ENCODE measurements at places on chromosomes 6 and 20.

DNA sequence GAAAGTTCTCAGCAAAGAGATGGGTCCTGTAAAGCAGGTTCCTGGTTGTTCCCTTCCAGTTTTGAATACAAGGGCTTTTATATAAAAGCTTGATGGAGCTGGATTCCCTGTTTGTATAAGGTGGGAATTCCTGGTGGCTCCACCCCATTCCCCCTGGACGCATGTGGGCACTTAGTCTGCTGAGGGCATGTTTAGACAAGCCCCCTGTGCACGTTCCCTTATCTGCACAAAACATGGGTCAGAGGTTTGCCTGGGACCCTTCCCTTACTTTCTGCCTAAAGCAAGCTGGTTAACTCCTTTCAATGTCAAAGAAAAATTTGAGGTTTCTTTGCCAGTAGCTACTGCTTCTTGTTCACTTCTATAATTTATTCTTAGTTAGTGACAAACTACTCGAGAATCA lies 181.1 kb downstream of the BCKDHB start:
- DNase-seq = no peak

GRCh38 chr20:19605786-19606485 lies 152.1 kb upstream of the RIN2 start:
- no peak for DNase-seq

DNA sequence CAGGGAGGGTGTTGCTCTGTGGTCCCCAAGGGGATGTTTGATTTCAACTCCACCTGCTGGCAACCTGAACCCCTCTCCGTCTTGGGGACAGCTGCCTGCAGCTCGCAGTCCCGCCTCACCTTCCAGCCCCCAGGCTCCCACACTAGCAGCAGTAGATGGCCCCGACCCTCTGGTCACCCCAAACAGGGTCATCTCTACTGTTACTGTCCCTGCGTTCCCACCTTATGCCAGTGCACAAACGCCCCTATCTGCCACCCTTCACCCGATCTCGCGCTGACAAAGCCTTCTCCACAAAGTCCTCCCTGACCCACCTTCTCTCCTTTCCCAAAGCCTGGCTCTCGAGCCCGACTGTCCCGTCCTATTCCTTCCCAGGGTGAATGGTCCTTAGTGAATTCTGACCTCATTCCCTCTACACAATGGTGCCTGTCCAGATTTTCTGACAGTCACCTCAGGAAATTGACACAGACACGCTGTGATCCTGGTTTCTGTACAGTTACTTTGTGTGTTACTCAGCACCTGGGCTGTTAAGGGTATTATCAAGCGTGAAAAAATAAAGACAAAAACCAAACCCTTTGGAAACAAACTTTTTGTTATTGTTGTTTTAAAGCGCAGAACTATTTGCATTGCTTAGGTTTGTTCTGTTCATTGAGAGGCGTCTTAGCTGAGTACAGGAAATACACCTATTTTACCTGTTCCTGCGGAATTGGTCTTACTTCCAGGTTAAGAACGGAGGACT lies 728 bp downstream of the FUT9 start:
- DNase-seq = no peak

GRCh38 chr20:11492386-11492785 lies 425.3 kb upstream of the BTBD3 start:
- no peak for DNase-seq

DNA sequence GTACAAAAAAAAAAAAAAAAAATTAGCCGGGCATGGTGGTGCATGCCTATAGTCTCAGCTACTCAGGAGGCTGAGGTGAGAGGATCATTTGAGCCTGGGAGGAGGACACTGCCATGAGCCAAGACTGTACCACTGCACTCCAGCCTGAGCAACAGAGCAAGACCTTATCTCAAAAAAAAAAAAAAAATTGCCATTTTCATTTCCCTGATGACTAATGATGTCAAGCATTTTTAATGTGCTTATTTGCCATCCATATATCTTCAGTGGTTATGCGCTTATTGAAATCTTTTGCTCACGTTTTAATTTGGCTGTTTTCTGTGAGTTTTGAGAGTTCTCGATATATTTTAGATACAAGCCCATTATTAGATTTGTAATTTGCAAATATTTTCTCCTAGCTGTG lies 46.7 kb downstream of the PFDN4 start:
- no peak for DNase-seq

GRCh38 chr6:89688328-89688727 lies 49.8 kb upstream of the LYRM2 start:
- no peak for DNase-seq

DNA sequence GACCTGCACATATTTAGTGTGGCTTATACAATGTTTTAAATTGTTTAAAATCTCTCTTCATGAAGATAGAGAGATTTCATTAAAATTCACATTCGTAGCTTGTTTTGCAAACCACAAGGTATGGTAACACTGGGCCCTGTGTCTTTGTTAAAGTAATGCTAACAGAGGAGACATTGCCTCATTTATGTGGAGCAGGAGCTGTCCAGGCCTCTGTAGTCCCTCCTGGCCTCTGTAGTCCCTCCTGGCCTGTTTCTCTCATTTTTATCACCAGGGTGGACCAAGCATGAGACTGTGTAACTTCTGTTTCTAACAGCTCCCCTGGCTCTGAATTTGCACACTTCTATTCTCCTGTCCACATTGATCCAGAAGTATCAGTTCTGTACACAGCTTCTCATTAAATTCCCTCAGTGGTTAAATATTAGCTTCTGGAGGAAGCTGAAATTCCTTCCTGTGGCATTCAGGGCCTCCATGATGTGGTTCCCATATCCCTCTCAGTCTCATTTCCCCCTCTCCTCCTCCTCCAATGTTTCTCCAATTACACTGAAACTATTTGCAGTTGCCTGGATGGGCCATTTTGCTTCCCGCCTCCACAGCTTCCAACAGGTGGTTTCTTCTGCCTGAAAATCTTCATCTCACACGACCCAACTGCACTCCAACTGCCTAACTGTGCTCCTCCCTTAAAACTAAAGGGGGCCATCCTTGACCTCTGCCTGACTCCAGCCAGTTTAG lies 340.4 kb downstream of the SYNE1 start:
- no peak for DNase-seq

DNA sequence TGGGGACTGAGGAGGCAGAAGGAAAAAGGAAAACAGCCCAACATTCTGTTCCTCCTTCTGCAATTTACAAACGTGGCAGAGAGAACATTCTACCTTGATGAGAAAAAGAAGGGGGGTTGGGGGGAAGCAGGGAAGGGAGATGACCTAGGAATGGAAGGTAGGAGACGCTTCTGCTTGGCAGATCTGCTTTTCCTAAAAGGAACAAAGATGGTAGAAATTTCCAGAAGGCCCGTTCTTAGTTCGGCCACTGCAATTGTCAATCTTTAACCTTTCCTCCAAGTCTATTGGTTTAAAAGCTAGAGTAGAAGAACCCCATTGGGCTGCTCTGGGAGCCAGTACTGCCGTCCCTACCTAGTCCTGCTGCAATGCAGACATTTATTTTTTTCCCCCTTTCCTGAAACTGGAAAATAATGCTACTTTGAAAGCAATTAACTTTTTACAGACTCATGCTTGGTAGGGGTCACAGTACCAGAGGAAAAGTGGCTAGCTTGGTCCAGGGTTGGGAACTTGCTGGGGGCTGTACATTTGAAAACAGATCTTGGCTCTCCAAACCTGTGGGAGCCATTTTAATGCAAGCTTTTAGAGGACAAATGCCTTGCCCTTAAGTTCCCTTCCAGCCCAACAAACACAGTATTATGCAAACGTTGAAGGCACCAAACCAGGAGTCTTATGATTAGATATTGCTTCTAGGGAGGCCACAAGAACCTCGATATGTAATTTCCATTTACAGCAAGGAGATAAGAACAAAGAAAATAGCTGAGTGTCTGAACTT lies 2.6 kb downstream of the ZMYND8 start:
- no peak for DNase-seq

DNA sequence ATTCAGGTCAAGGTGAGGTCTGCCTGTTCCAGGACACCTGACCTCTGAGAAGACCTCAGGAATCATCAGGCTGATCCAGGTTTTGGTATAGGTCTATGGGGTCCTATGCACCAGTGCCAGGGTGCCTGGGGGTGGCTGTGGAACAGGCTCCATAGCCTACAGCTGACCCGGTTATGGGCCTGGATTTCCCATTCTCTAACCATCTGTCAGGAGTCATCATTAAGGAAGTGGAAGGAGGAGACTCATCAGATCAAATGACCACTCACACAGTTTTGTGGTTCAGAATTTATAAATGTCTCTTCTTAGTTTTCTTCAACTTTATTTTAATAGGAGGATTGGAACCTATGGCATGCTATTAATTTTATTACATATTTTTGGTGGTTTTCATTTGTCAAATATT lies 14.8 kb downstream of the PLA2G7 start:
- DNase-seq = no peak

DNA sequence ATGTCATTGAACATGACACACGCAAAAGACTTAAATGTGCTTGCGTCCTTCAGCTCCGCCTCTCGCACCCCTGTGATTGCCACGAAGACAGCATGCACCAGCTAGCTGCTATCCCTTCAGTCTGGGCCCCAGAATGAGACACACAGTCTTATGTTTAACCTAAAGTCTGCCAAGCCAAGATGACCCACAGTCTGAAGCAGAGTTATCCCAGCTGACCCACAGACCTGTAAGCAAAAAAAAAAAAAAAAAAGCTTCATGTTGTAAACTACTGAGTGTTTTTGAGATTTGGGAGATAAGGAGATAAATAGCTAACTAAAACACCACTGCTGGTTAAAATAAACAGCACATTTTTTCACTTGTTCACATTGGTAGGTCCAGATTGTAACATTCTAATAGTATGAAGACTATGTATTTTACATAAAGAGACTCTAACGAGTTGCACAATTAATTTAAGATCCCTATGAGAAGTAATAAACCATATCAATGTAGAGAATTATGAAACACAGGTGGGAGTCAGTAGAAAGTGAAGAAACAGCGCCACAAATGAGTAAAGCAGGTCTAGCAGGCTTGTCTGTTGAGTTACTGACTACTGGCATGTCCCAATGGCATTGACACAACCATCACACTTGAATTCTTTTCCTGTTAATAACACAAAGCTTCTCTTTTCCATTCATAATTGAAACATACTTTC lies 47.4 kb upstream of the CCDC28A start:
- no peak for DNase-seq

GRCh38 chr6:37041521-37041920 lies 36.1 kb downstream of the FGD2 start:
- DNase-seq = no peak

DNA sequence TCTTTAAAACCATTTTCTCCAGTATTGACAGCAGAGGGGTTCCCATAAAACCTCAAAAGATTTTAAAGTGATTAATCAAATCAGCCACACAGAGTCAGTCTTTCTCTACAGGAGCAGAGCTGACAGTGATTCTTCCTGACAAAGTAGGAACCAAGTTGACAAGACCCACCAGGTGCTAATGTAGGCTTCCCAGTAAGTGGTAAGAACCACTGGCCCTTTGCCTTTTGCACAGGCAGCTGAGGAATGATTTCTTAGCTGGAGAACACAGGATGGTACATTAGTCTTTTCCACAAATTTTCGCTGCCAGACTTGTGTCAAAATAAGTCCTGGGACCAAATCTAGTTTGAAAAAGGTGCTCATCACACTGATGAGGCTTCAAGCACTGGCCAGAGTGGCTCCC lies 95.8 kb downstream of the ARMC2 start:
- DNase-seq = no peak

DNA sequence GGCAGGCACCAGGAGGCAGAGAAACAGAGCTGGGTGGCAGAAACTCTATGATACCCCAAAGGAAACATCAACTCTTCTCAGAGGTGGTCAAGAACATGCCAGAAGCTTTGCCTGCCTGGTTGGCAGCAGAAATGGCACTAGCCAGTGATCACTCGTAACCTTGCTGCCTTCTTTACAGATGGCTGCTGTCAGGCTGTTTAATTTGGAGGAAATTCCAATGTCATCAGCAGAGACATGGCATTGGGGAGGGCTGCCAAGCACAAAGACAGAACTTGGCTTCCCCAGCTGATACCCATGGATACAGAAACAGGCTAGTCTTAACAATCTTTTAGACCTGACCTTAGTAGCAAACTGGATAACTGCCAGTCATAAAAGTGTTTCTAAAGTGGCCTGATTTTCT lies 153.6 kb downstream of the GMPR start:
- no peak for DNase-seq

- DNase-seq = peak; percentile 15
These were observed 23.9 kb downstream of the MAP7 start for GRCh38 chr6:136526196-136526930.

GRCh38 chr6:168122521-168122920 lies 43.5 kb upstream of the FRMD1 start:
- DNase-seq = no peak

DNA sequence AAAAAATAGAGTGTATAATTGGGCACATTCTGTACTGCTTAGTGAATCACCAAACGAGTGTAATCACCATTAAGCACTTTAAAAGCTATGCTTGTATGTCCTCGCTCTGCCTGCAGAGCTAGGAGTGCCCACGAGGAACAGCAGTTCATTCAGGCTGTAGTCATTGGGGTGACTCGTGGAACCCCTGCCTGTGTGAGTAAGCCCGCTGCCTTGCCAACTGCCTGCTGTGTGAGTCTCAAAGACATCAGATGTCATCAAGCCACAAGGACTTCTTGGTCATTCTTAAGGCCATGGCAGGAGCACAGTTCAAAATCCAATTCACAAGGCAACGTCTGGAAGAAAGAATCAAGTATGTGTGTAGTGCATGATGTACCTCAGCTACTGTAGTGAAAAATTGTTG lies 60.4 kb downstream of the FOXO3 start:
- DNase-seq = peak; percentile 14

- no peak for DNase-seq
These were observed 75.1 kb upstream of the BHLHE23 start for GRCh38 chr20:63081831-63082230.

- no peak for DNase-seq
These were observed 317.7 kb upstream of the ADGRB3 start for GRCh38 chr6:68317366-68317765.

- peak; percentile 1 for DNase-seq
These were observed 1.0 kb downstream of the CCN2 start for GRCh38 chr6:131949909-131950766.

GRCh38 chr20:10113746-10114145 lies 79.0 kb downstream of the ANKEF1 start:
- DNase-seq = no peak

GRCh38 chr6:28347119-28347518 lies 2.6 kb upstream of the ZKSCAN3 start:
- no peak for DNase-seq

GRCh38 chr6:31763619-31763940 lies 1.1 kb downstream of the SAPCD1 start:
- no peak for DNase-seq

GRCh38 chr6:150692604-150693003 lies 92.9 kb downstream of the PLEKHG1 start:
- DNase-seq = no peak

DNA sequence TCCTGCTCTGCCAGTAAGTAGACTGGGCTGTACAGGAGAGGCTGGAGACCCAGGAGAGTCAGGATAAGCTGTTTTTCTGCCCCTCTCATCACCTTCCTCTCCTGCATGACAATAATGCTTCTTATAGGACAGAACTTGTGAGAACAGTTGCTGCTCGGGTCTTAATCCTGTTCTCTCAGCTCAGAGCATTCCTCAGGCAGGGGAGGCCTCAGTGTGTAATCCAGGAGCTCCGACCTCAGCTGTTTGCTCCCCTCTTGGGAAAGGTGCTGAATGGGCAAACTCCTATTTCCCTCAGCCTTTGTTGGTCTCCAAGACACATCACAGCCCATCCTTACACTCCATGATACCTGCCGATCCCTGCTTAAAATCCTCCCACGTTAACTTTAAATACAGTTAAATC lies 134.9 kb upstream of the LRFN2 start:
- no peak for DNase-seq
